ENCODE measurements at places on chromosomes 12 and 14.

DNA sequence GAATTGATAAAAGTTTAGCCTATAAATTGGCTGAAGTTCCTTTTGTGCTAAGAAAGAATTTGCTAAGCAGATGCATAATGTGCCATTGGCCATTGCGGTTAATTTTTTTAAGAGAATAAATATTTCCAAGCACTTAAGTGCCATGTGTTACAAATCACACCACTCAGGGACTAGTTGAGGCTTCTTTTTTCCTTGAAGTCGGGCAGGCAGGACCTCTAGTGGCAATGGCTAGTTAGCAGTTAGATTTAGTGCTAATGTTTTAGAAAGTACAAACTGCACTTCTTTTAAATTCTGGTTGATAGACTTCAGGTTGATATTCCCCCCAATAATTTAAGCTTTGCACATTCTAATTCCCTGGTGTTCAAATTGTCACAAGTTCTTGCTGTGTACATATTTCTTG, 294.3 kb downstream of the APAF1 start:
- no peak for DNase-seq

- DNase-seq, result no peak
Measured at GRCh38 chr12:123064885-123065619, 84.6 kb downstream of the ARL6IP4 start.

- DNase-seq, result no peak
Measured at GRCh38 chr14:90760591-90761316, 55.5 kb downstream of the TTC7B start.

- no peak for DNase-seq
Measured at GRCh38 chr14:27881646-27882045, 884.9 kb upstream of the FOXG1 start.

DNA sequence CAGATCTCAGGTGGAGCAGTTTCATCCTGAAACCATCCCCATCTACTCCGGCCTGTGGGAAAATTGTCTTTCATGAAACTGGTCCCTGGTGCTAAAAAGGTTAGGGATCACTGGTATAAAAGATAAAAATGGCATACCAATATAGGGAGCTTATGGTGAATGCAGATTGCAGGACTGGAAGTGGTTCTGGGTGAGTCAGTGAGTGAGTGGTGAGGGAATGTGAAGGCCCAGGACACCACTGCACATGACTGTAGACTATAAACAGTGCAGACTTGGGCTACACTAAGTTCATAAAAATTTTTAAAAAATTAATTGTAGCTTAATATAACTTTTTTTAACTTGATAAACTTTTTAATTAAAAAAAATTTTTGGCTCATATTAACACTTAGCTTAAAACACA, 67.0 kb upstream of the RD3L start:
- no peak for DNase-seq
